Mucosa of gallbladder (tissue), 1 donor: ENCODE measurements at places on chromosomes 6 and 20.

- DNase-seq = no peak
These were observed 156.5 kb upstream of the PRDM1 start for GRCh38 chr6:105929626-105930025.

GRCh38 chr6:37556881-37557644 is 57.4 kb upstream of the CCDC167 start:
- no peak for DNase-seq

DNA sequence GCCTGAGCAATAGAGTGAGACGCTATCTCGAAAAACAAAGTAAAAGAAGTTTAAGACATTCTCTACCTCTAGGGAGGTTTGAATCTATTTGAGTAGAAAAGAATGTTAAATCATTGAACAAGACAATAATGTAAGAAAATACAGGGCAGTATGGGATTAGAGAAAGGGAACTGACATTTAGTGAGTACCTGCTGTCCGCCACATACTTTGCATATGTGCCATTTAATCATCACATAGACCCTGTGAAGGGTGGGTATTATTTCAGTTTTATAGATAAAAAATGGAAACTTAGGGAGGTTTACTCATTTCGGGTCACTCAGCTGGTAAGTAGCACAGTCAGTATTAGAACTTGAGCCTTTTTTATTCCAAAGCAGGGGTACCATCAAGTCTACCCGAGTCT is 31.4 kb downstream of the STK4 start:
- no peak for DNase-seq

DNA sequence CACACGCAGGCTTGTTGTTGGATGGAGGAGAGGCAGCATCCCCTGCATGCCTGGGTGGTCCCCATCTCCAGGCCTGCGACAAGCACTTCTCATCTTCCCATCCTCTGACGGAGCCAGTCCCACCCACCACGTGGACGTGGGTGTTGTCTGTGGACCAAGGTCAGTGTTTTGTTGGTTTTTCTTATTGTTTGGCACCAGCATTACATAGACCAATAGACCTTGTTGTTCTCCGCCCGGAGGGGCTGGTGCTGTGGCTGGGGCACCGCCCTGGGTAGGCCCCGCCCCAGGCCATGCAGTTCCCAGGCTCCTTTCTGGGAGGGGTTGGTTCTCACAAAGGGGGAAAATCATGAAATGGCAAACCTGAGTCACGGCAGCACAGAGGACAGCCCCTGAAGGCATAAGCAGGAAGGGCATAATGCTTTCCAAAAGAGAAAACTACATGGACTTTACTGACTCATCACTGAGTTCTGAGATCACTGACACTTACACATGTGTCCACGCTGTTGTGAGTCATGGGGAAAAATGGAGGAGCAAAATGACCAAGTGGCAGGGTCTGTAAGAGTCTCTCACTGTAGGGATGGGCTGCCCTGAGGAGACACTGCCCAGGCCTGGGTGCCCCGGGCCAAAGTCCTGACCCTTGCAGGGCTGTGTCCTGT is 90.8 kb downstream of the THBS2 start:
- peak; percentile 9 for DNase-seq

- DNase-seq = no peak
These were observed 12.4 kb downstream of the DAAM2 start for GRCh38 chr6:39804466-39805065.

DNA sequence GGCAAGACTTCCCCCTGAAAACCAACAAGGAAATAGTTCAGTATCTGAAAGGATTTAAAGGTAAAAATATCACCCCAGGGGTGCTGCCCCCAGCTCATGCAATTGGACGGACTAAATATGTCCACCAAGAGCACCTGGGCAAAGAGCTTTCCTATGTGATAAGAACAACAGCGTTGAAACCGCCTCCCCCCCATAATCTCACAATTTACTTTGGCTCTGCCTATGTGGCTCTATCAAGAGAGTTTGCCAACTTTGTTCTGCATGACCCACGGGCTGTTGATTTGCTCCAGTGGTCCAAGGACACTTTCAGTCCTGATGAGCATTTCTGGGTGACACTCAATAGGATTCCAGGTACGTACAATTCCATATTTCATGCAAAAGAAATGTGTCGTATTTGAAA is 35.8 kb downstream of the GCNT2 start:
- DNase-seq = no peak

- no peak for DNase-seq
These were observed 112.0 kb downstream of the GPR63 start for GRCh38 chr6:96725296-96725695.

DNA sequence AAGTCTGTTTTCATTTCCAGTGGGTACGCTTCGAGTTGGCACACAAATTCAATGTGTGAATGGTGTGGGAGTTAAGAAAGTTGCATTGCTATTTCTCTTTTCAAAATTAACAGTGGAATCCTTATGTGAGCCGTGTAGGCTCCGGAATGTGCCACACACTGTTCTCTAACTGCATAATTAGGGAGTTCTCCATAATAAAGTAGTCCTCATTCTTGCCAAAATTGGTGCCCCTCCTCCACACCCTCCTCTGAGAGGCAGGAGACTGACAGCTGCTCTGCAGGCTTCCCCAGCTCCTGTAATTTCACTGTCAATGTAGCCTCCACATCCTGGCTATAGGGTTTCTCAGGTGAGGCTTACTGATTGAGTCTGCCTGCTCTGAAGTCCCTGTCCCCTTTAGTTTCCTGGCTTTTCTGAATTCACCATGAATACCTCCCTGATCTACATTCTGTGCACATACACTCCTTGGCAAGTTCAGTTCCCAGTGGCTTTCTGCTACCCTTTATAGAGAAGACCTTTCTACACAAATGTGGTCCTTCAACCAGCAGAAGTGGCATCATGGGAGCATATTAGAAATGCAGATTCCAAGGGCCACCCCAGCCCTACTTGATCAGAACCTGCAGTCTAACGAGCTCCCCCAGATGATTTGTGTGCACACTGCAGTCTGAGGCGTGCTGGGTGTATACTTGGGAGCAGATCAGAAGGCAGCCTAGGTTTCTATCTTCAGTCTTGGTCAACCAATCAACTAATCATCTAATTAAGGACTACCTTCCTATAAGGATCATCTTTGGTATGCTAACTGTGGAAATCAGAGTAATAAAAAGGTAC is 19.9 kb upstream of the CCN6 start:
- DNase-seq = no peak

DNA sequence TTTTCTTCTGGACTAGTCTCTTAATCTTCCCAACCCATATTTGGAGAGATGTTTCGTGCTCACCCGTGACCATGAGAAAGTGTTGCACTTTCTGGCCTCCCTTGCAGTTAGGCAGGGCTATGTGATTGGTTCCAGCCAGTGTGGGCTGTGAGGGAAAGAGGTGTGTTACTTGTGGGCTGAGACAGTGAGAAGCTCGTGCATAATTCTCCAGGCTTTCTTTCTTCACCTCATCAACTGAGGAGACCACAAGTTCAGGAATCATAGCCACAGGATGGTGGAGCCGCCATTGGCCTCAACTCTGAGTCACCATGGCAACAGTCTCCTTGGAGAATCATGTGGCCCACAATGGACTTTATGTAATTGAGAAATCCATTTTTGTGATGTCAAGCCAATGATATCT is 57.5 kb upstream of the FUCA2 start:
- DNase-seq = no peak

DNA sequence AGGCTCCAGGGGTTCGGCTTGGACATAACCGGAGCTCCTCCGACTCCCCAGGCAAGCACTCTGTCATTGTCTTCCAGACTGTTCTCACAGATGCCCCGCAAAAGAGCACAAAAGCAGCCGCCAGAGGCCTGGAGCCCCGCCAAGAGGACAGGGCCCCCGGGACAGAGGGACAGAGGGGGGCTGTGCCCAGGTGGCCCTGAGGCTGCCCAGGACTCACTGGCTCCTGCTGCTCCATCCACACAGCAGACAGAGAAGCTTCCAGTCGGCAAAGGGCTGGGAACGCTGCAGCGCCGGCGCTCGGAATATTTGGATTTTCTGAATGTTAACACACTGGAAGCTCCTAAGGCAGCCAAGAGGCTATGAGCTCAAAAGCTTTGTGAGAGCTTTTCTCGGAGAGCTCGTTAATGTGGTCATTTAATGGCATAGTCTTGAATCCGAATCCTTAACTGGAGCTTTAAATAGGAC is 68.0 kb upstream of the QKI start:
- no peak for DNase-seq

DNA sequence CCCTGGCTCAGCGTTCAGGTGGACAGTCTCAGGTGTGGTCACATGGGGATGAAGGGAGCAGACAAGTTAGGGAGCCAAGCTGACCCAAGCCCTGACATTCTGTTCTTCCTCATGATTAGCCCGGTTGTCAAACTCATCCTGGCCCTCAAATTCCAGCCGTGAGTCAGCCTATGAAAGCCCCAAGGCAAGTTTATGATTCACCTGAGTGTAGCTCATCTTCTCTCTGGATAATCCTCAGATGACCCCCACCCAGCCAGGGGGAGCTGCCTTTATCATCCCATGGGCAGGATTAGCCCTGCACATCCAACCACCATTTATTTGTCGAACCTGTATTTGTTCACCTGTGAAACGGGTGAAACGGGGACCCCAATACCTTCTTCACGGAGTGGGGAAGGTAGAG is 161.9 kb downstream of the DHX35 start:
- no peak for DNase-seq

DNA sequence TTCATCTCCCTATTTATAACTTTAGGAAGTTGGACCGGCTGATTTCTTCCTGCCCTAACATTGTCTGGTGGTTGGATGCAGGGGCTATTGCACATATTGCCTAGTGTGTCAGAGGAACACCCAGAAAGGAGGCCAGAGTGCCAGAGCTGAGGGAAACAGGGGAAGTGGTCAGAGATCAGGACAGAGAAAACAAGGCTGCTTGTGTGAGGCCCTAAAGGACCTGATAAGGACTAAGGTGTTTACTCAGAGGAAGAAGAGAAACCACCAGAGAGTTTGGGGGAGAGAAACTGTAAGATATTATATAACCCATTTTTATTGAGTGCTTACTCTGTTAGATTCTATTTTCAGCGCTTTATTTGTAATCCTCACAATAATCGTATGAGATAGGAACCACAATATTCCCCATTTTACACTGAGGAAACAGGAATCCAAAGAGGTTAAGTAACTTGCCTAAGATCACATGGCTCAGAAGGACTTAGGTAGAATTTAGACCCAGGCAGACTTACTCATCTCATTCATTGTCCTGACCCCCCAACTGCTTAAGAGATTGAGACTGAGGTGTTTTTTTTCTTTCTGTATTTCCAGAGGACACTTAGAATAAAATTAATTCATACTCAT is 54.0 kb upstream of the REV3L start:
- no peak for DNase-seq

DNA sequence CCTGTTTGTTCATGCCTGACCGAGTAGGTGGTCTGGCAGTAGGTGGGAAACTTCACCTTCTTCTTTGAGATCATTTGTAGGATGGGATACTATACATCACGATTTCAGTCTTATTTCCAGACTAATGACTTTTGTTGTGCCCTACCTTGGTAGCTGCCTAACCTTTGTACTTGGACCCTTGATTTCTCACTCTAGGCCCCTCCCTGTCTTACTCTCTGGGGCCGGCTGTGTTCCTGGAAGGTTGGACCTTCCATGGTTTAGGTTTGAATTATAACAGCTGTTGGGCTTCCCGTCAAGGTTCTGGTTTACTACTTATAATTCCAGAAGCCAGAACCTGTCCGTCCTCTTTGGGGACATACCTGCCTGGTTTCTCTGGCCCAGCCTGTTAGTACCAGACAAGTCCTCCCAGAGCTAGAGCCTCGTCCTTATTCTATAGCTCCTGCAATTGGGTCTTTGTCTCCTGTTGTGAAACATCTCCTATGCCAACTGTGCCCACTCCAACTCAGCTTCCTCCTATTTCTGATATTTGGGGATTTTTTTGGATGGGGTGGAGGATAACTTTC is 14.9 kb upstream of the ADIG start:
- no peak for DNase-seq

DNA sequence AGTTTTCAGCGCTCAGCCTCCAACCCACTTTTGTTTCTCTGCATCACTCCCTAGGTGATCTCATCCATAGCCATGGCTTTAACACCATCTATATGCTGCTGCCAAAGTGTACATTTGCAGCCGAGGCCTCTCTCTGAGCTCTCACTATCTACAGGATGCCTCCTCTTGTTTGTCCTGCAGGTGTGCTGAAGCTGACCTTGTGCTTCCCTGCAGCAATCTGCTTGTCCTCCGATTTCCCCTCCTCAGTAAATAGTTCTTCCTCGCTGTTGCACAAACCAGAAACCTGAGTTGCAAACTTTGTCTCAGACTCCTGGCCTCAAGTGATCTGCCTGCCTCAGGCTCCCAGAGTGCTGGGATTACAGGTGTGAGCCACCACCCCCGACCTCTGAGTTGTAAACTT is 3.7 kb upstream of the TXNDC5 start:
- DNase-seq = no peak

- no peak for DNase-seq
These were observed 18.8 kb downstream of the RTF2 start for GRCh38 chr20:56487216-56487615.

- DNase-seq = peak; percentile 54
These were observed 6.7 kb downstream of the MTCH1 start for GRCh38 chr6:36979347-36979742.

DNA sequence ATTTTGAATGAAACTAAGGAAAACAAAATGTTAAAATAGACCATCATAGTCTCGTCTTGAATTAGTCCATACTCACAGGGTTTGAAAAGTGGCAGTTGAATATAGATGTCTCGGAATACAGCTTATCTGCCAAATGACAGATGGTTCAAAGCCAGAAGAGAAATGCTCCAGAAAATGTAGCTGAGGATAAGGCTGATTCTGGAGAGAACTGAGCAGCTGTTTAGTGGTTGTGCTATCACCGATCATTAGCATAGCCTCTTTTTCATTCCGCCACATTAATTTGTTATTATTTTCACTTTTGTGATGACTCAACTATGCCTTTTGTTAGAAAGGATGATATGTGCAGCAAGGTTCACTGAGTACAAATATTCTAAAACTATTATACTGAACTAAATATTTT is 390.2 kb upstream of the MAN1A1 start:
- no peak for DNase-seq

DNA sequence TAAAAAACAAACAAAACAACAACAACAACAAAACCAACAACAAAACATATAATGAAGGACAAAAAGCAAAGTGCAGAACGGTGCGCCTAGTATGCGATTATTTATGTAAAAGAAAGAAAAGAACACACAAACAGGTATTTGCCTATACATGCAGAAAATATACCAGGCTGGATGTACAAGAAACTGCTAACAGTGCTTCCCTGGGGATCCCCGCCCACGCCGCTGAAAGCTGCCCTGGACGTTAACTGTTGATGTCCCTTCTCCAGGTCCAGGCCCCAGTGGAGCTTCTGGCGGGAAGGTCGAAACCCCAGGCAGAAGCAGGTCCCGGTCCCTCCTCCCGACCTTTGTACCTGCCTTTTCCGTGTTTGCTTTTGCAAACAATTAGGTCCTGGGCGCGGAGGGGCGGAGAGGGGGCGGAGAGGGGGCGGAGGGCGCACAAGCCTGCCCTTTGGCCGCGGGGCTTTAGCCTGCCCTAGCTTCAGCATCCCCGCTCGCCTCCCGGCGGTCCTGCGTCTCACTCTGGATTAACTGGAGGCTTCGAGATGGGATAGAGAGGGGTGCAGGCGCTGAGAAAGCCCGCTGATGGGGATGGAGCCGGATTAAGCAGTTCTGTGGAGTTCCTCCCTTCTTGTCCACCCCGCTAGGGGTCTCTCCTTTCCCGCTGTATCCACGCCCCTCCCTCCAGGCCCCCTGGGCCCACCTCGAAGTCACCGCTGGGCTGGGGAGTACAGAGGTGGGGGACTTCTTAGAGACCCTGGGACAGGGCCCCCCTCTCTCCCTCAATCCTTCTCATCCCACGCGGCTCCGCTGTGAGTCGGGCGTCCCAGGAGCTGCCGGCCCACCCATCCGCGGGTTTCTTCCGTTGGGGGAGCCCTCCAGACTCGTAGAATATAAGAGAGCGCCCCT is 8.2 kb upstream of the AHCY start:
- peak; percentile 60 for DNase-seq

- DNase-seq = no peak
These were observed 351.7 kb downstream of the CDC5L start for GRCh38 chr6:44739181-44739580.
